Activated CD4-positive, alpha-beta T cell treated with anti-CD3 and anti-CD28 coated beads, Interleukin-2, amount 10 ng/mL, durations not matched to agents 7 days and 5 days (primary cell): ENCODE measurements at places on chromosomes 2 and 18. TPM values are rescaled to one million over a fixed set of nuclear protein-coding genes. Genes with fewer than 3 reads are reported as not detected.

Gene SIX3
- not detected for total RNA-seq

Gene HAT1
- 63.0 TPM for total RNA-seq

Gene EFEMP1
- not detected for total RNA-seq

DNA sequence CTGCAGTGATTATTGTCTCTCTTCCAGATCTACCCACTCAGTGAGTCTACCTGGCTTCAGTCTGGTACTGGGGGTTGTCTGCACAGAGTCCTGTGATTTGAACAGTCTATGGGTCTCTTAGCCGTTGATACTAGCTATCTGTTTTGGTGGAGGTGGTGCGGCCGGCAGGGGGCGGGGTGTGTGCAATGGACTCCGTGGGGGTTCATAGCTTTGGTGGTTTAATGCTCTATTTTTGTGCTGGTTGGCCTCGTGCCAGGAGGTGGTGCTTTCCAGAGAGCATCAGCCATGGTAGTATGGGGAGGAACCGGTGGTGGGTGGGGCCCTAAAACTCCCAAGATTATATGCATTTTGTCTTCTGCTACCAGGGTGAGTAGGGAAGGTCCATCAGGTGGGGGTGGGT lies 1120.1 kb upstream of the FAM98A start:
- no peaks in the 10 kb centered on the region for H3K36me3 ChIP-seq
- H3K4me1 ChIP-seq = no peaks in the 10 kb centered on the region
- H3K4me3 ChIP-seq = no peak overlapping the region
- no peak overlapping the region for H3K27ac ChIP-seq
- H3K27me3 ChIP-seq = no peaks in the 10 kb centered on the region
- no peak for DNase-seq

DNA sequence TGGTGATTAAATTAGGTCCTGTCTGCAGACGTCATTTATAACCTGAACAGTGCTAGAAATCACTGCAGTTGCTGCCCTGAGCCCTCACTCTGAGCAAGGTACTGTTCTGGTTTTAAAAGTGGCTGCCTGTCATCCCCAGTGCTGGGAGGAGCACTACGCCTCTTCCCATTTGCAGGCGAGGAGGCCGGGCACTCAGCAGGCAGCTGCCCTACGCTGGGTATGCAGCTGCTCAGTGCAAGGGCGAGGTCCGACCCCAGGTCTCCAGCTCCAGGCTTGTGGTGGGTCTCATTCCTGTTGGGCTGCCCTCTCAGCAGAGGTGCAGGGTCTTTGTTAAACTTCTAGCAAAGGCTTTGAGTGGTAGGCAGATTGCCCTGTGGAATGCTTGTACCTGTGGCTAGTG lies 15.7 kb downstream of the CNDP2 start:
- peaks cover 2% of the 10 kb centered on the region for H3K4me1 ChIP-seq
- no peak overlapping the region for H3K4me3 ChIP-seq
- no peaks in the 10 kb centered on the region for H3K27me3 ChIP-seq
- H3K36me3 ChIP-seq = peaks cover 50% of the 10 kb centered on the region
- no peak for DNase-seq

DNA sequence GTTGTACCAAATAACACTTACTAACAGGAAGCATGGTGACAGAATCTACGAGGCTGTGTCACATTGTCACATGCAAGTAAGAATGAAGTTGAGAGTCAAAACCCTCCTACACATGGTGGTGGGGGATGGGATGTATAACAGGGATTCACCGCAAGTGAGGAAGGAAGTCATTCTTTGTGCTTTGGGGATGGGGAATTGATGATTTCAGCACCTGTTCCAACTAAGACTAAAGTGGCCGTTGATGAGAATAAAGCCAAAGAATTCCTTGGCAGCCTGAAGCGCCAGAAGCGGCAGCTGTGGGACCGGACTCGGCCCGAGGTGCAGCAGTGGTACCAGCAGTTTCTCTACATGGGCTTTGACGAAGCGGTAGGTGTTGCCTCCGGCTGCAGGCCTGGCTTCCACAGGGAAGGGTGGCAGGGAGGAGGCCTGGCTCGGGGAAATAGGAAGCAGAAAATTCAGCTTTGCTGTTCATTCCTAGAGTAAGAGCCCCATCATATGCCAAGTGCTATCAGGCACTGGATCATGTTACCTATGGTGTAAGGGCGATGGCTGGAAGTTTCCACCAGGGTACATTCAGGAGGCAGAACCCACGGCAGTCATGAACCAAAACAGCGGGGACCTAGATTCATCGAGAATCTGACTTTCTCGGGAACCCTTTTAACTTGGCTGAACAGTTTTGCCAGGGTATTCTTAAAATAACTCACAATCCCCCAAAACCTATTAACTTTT lies 120.3 kb downstream of the UXS1 start:
- no peak overlapping the region for H3K4me3 ChIP-seq
- no peaks in the 10 kb centered on the region for H3K36me3 ChIP-seq
- H3K27ac ChIP-seq = no peak overlapping the region
- DNase-seq = no peak
- peaks cover 20% of the 10 kb centered on the region for H3K4me1 ChIP-seq
- H3K27me3 ChIP-seq = peaks cover 3% of the 10 kb centered on the region

GRCh38 chr18:75206452-75207309 lies 2.3 kb downstream of the PTGR3 start:
- peaks cover 26% of the 10 kb centered on the region for H3K27me3 ChIP-seq
- H3K36me3 ChIP-seq = peaks cover 29% of the 10 kb centered on the region
- H3K4me3 ChIP-seq = peak overlapping the region; percentile 94
- no peak for DNase-seq
- H3K4me1 ChIP-seq = peaks cover 43% of the 10 kb centered on the region

DNA sequence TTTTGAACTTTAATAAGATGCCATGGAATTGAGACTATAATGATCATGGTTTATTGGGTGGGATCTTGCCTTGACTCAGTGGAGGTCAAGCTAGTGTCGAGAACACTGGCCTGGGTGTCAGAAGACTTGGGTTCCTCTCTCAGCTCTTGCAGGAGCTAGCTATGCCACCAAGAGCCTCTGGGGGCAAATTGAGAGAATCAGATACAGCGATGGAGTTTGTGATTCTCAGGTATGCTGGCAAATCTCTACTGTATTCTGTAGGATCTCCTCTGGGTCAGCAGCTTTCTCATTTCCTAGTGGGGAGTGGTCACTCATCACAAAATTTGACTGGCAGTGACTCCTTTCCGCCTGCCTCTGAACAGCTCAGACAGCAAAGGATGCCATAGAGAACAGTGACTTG lies 477.0 kb downstream of the RNF144A start:
- no peak overlapping the region for H3K4me3 ChIP-seq
- no peak overlapping the region for H3K27ac ChIP-seq
- no peak for DNase-seq
- H3K4me1 ChIP-seq = no peaks in the 10 kb centered on the region
- no peaks in the 10 kb centered on the region for H3K36me3 ChIP-seq

- no peak for DNase-seq
- no peak overlapping the region for H3K27ac ChIP-seq
- H3K4me1 ChIP-seq = peaks cover 21% of the 10 kb centered on the region
- H3K27me3 ChIP-seq = peaks cover 24% of the 10 kb centered on the region
These were observed 201.1 kb downstream of the SH3RF3 start for GRCh38 chr2:109330056-109330455.

DNA sequence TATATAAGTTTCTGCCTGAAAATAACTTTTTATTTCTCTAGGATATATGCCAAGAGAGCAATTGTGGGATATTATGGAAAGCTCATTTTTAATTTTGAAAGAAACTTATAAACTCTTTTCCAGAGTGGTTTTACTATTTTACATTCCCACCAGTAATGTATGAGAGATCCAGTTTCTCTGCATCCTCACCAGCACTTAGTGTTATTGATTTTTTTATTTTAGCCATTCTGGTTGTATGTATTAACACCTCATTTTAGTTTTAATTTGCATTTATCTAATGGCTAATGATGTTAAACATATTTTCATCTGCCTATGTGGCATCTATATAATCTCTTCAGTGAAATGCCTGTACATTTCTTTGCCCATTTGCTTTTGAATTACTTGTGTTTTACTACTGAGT lies 597.7 kb upstream of the RAB6C start:
- DNase-seq = no peak
- H3K36me3 ChIP-seq = no peaks in the 10 kb centered on the region
- no peak overlapping the region for H3K27ac ChIP-seq
- no peaks in the 10 kb centered on the region for H3K4me1 ChIP-seq

- no peak overlapping the region for H3K4me3 ChIP-seq
- H3K4me1 ChIP-seq = peaks cover 3% of the 10 kb centered on the region
- H3K27ac ChIP-seq = no peak overlapping the region
- DNase-seq = no peak
These were observed 47.7 kb upstream of the RNU4ATAC start for GRCh38 chr2:121483021-121483420.

DNA sequence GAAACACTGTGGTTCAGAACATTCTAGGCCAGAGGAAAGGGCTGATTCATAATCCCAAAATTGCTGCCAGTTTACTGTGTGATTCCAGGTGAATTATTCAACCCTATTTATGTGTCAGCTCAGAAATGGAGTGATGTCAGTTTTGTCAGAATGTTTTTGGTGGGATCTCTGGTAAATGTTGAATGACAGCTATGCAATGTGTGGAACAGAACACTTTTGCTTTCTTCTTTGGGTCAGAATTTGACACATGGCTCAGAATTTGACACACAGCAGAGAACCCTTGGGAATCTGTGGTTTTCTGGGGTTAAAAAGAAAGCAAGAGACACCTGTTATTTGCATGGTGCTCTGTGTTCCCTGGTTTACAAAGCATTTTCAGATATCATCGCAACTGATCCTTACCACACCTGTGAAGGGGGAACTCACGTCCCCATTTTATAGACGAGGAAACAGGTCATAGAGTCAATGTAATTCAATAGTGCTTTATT lies 1.6 kb upstream of the MTA3 start:
- no peak for DNase-seq
- peak overlapping the region; percentile 72 for H3K4me3 ChIP-seq
- H3K27me3 ChIP-seq = no peaks in the 10 kb centered on the region

DNA sequence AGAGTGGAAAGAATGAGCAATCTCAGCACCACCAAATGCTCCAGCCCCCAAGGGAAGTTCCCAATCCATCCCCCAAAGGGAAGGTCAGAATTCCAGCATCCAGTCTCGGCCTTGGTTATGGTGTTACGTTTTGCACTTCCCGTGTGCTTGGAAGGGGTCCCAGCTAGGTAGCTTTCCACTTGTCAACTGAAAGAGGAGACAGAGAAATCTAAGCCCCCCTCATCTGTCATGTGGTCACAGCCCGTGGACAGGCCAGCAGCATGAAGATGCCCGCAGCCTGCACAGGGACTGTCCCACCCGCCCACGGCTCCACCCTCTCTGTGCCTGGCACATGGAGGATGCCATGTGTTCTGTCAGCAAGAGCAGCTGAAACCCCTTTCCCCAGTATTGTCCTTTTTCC lies 32.1 kb downstream of the RHOB start:
- no peak overlapping the region for H3K4me3 ChIP-seq
- no peak overlapping the region for H3K27ac ChIP-seq
- H3K27me3 ChIP-seq = peaks cover 2% of the 10 kb centered on the region
- no peak for DNase-seq
- no peaks in the 10 kb centered on the region for H3K36me3 ChIP-seq

- H3K4me3 ChIP-seq = peak overlapping the region; percentile 45
- H3K36me3 ChIP-seq = peaks cover 31% of the 10 kb centered on the region
- peaks cover 72% of the 10 kb centered on the region for H3K4me1 ChIP-seq
- peak; percentile 12 for DNase-seq
- H3K27me3 ChIP-seq = no peaks in the 10 kb centered on the region
- peak overlapping the region; percentile 78 for H3K27ac ChIP-seq
These were observed 60.9 kb downstream of the LDLRAD4 start for GRCh38 chr18:13279181-13280069.

DNA sequence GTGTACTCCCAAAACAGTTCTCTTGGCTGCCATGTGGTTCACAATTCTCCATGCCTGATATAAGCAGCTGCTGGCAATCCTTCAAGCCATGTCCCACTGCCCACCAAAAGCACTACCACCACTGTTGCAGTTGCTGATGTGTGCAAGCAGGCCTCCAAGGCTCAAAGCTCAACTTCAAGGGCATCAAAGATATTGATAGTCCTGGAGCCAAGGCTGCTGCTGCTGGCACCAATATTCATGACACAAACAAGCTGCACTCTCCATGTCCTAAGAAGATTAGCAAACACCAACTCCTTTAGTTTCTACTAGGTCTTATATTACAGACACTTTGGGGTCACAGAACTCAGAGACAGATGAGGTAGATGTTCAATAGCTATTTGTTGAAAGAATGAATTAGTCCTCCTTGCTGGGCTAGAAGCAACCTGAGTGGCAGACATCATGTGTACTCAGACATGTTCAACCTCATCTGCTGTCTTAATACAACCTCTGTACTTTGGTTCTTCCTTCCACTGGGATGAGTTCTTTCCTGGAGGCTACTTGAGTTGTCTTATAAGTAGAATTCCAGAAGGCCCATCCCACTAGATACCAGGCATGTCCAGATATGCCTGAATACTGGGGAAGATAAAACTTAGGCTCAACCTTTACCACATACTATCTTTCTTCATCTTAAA lies 104.5 kb upstream of the UGP2 start:
- H3K4me3 ChIP-seq = no peak overlapping the region
- peaks cover 5% of the 10 kb centered on the region for H3K27me3 ChIP-seq

GRCh38 chr2:182359027-182359989 lies 67.5 kb downstream of the PDE1A start:
- DNase-seq = no peak
- H3K27me3 ChIP-seq = no peaks in the 10 kb centered on the region
- no peak overlapping the region for H3K4me3 ChIP-seq
- H3K4me1 ChIP-seq = no peaks in the 10 kb centered on the region

DNA sequence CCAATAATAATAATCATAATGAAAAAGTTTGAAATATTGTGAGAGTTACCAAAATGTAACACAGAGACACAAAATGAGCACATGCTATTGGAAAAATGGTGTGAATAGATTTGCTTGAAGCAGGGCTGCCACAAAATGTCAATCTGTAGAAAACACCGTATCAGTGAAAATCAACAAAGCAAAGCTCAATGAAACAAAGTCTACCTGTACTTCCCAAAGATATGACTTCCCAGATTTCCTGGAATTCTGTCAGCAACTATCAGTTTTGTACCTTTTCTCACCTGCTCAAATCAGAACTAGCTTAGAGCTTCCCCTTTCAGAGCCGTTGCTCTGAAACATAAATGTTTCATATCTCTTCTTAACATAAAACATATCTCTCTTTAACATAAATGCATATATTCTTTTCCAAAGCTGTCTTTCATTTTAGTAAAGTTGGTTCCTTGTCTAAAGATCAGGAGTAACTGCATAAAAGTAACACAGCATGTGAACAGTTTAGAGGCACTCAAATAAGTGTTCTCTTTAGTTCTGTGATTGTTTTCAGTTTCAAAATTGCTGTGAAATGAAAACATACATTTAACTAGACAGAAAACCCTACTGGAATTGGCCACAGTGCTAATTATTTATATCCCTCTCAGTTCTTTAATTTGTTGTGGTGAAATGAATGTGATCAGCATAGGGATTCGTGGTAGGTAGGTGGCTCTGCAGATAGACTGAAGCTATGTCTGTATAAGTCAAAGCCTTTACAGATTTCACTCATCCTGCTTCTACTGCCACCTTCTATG lies 262.5 kb downstream of the KCNJ3 start:
- no peaks in the 10 kb centered on the region for H3K36me3 ChIP-seq
- H3K27me3 ChIP-seq = no peaks in the 10 kb centered on the region
- no peak overlapping the region for H3K27ac ChIP-seq
- no peaks in the 10 kb centered on the region for H3K4me1 ChIP-seq
